Cardiac muscle cell (in vitro differentiated cells and primary cell): ENCODE measurements at places on chromosomes 12 and 14.

DNA sequence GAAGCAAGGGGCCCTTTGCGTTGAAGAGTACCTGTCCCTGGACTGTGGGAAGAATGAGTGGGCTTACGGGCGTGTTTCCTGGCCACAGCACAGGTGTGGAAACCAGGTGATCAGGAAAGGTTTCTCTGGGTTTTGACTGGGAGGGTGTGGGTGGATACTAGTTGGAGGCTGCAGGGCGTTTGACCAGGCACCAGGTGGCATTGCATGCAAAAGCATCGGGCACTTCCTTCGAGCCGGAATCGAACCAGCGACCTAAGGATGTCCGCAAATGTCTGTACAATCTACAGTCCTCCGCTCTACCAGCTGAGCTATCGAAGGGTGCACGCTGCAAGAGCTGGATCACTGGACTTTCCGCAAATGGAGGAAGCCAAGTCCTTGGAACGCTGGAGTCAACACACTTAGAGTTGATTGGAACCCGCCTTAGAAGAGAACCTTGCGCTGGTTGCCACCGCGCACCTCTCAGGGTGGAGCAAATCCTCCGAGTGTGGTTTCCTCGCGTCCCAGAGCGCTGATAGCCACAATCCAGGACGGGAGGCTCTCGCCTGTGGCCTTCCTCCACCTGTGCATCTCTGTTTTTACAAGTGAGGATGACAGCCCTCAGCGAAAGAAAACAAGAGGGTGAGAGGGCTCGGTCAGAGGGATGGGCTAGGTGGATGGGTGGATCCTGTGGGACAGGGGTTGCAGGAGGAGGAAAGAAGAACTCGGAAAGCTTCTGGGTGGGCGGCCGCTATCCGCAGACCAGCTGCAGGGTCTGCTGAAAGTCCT is 21.2 kb upstream of the RNASE4 start:
- H3K4me1 ChIP-seq, result no peaks in the 10 kb centered on the region
- peak; percentile 27 for DNase-seq
- no peaks in the 10 kb centered on the region for H3K36me3 ChIP-seq
- peak overlapping the region; percentile 15 for H3K4me3 ChIP-seq

DNA sequence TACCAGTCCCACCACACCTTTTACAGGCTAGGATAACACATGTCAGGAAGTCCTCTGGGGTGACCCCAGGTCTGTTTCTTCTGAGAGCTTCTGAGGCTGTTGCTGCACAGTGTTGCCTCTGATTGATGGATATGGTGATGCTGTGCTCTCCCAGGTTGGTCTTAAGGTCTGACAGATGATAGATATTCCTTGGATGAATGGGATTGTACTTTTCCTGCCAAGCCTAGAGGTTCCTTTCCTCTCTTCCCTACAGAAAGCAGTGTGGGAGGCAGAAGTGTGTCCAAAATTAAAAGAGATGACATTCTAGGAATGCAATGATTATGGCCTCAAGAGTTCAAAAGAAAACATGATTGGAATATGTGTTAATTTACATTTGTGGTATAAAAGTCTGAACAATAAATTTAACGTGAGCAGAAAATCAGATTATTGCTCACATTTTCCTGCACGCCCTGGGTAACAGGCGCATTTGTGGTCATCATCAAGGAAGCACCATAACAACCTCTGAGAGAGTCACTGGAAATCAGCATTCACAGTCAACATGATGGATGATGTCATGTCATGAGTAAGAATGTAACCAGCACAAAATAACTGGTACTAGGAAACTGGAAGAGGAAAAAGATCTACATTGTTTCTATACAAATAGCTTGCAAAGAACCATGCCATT is 73.7 kb downstream of the BBS10 start:
- H3K36me3 ChIP-seq, result no peaks in the 10 kb centered on the region
- no peak overlapping the region for H3K4me3 ChIP-seq
- no peak for DNase-seq
- no peaks in the 10 kb centered on the region for H3K4me1 ChIP-seq
- no peak overlapping the region for H3K27ac ChIP-seq
- no peaks in the 10 kb centered on the region for H3K27me3 ChIP-seq

GRCh38 chr12:91562476-91562875 is 379.9 kb upstream of the DCN start:
- no peaks in the 10 kb centered on the region for H3K4me1 ChIP-seq
- no peak overlapping the region for H3K4me3 ChIP-seq
- no peaks in the 10 kb centered on the region for H3K27me3 ChIP-seq
- no peak overlapping the region for H3K27ac ChIP-seq
- H3K36me3 ChIP-seq, result no peaks in the 10 kb centered on the region
- no peak for DNase-seq

DNA sequence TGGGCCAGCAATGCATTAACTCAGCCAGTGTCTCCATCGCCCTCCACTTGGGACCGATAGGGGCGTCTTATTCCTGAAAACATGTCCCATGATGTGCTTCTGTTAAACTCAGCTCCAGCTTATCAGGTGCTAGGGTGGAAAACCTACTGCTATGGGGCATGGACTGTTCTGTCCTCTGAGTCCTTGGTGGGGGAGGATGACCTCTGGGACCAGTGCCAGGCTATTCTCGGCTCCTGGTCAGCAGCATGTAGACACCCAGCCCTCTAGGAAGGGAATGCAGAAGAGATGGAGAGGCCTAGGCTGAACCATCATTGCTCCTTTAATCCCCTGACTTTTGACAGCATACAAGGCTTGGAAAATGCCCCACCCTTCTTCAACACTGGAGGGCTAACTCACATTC is 486.2 kb downstream of the MED13L start:
- no peaks in the 10 kb centered on the region for H3K36me3 ChIP-seq
- H3K4me1 ChIP-seq, result peaks cover 4% of the 10 kb centered on the region
- DNase-seq, result peak; percentile 55
- no peaks in the 10 kb centered on the region for H3K27me3 ChIP-seq
- no peak overlapping the region for H3K27ac ChIP-seq

GRCh38 chr12:129127771-129128170 is 274.5 kb downstream of the GLT1D1 start:
- no peaks in the 10 kb centered on the region for H3K27me3 ChIP-seq
- no peak overlapping the region for H3K4me3 ChIP-seq
- H3K4me1 ChIP-seq, result no peaks in the 10 kb centered on the region
- H3K36me3 ChIP-seq, result no peaks in the 10 kb centered on the region
- no peak for DNase-seq

DNA sequence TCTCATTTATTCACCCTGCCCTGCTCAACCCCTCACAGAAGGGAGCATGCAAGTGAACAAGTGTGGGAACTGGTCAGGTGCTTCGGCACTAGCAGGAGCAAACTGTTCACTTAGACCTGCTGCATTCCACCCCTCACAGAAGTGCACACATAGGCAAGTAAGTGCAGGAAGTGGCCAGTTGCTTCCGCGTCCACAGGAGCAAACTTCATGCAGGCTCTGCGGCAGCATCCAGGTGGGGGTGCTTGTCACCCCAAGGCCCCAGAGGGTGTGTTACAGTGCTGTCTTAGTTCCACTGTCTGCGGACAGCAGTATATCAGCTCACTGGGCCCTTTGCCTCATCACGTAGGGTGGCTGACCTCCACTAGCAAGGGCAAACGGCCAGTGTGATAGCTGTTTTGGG is 167.3 kb upstream of the AVPR1A start:
- no peaks in the 10 kb centered on the region for H3K27me3 ChIP-seq
- no peak for DNase-seq
- no peaks in the 10 kb centered on the region for H3K36me3 ChIP-seq
- H3K4me1 ChIP-seq, result no peaks in the 10 kb centered on the region
- no peak overlapping the region for H3K27ac ChIP-seq
- no peak overlapping the region for H3K4me3 ChIP-seq

GRCh38 chr12:89082370-89082753 is 269.9 kb downstream of the DUSP6 start:
- H3K27me3 ChIP-seq, result no peaks in the 10 kb centered on the region
- H3K4me1 ChIP-seq, result peaks cover 14% of the 10 kb centered on the region
- no peaks in the 10 kb centered on the region for H3K36me3 ChIP-seq
- H3K27ac ChIP-seq, result no peak overlapping the region
- DNase-seq, result no peak

DNA sequence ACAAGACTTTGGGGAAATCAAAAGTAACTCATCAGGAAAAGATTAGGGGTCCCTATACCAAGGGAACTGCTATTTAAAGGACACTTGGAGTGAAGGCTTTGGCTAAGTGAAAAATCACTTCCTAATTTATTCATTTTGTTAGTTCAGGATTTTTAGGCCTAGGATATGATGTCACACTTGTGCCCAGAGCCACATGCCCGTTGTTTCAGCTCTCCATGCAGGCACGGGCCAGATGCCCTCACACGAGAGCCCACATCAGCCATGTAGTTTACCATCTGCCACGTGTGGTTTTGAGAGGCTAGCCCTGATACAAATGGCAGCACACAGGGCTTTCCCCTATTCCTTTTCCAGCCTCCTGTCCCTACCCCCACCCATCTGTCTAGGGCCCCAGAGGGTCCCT is 11.9 kb upstream of the LRP1-AS start:
- no peaks in the 10 kb centered on the region for H3K4me1 ChIP-seq
- H3K4me3 ChIP-seq, result no peak overlapping the region
- peaks cover 37% of the 10 kb centered on the region for H3K36me3 ChIP-seq
- H3K27ac ChIP-seq, result no peak overlapping the region

DNA sequence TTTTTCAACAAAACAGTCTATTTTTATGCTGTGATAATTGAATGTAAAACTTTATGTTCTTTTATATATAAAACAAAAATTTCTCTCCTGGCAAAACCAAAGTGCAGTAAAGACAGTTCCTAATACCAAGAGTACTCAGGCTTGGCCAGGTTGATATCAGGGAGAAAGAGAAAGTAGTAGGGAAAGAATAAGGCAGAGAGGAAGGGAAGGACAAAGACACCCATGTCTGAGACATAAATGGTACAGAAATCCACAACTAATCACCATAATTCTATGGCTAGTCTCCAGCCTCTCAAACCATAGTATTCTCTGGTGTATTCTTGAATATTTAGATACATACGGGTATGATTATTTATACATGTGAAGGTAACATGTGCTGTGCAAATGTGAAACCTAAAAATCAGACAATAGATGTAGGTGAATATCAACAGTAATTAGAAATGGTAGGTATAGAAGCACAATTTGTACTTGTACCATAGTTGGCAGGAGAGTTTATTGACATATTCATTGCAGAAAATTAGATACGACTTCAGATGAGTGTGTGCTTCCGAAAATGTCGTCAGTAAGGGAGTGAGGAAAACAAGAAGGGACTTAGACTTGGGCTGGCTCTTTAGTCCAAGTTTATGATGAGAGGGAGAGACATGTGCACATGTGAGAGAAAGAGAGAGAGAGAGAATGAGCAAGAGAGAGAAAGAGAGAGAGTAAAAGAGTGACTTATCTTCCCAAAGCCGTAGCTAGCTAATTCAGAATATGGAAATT is 230.8 kb upstream of the NPAS3 start:
- no peak overlapping the region for H3K4me3 ChIP-seq
- H3K36me3 ChIP-seq, result no peaks in the 10 kb centered on the region
- no peaks in the 10 kb centered on the region for H3K27me3 ChIP-seq
- no peak for DNase-seq
- no peaks in the 10 kb centered on the region for H3K4me1 ChIP-seq
- H3K27ac ChIP-seq, result no peak overlapping the region

DNA sequence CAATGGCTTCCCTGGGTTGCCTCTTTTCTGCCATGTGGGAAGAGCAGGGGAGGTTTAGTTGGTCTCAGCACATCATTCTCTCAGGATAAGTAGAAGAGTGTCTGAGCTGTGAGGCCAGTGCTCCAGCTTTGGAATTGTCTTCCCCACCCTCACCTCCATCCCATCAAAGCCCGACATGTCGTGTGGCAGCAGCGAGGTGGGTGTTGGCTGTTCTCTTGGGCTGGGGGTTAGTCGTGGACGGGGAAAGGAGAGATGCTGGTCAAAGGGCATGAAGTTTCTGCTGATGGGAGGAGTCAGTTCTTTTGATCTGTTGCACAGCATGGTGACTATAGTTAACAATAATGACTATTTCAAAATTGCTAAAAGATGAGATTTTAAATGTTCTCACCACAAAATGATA is 404.2 kb downstream of the TMEM121 start:
- no peaks in the 10 kb centered on the region for H3K4me1 ChIP-seq
- H3K4me3 ChIP-seq, result no peak overlapping the region
- no peak overlapping the region for H3K27ac ChIP-seq
- H3K27me3 ChIP-seq, result no peaks in the 10 kb centered on the region
- DNase-seq, result no peak

GRCh38 chr12:43325786-43326185 is 226.2 kb downstream of the ADAMTS20 start:
- DNase-seq, result no peak
- H3K4me1 ChIP-seq, result no peaks in the 10 kb centered on the region
- H3K27me3 ChIP-seq, result no peaks in the 10 kb centered on the region
- no peaks in the 10 kb centered on the region for H3K36me3 ChIP-seq

GRCh38 chr14:52086711-52087110 is 17.9 kb upstream of the NID2 start:
- H3K27me3 ChIP-seq, result no peaks in the 10 kb centered on the region
- no peaks in the 10 kb centered on the region for H3K36me3 ChIP-seq
- peaks cover 3% of the 10 kb centered on the region for H3K4me1 ChIP-seq
